Activated T-cell treated with anti-CD3 and anti-CD28 coated beads for 48 hours (primary cell): ENCODE measurements at places on chromosomes 7 and 10.

- DNase-seq: no peak
These were observed 30.0 kb downstream of the SFXN4 start for GRCh38 chr10:119135513-119135881.

GRCh38 chr10:76885816-76886215 lies 751.8 kb downstream of the KCNMA1 start:
- DNase-seq: no peak

GRCh38 chr10:96972264-96972663 lies 140.2 kb downstream of the LCOR start:
- no peak for DNase-seq

DNA sequence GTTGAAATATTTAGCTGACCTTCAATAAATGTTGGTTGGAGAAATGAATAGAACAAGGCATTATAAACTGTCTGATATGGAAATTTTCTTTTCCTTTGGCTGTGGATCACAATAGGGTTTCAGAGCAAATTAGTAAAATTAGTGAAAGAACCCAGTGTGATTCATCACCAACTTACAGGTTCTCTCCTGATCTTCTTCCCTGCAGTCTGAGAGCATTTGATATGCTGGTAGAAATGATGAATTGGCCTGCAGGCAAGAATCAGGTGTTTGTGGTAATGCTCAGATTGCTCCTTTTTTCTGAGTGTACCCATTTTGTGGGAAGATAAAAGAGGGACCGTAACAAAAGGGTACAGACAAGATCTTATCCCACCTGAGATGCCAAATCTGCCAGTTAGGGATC lies 51.9 kb downstream of the BTAF1 start:
- DNase-seq: no peak

- no peak for DNase-seq
These were observed 589.8 kb downstream of the DNAJB6 start for GRCh38 chr7:157926521-157927150.

DNA sequence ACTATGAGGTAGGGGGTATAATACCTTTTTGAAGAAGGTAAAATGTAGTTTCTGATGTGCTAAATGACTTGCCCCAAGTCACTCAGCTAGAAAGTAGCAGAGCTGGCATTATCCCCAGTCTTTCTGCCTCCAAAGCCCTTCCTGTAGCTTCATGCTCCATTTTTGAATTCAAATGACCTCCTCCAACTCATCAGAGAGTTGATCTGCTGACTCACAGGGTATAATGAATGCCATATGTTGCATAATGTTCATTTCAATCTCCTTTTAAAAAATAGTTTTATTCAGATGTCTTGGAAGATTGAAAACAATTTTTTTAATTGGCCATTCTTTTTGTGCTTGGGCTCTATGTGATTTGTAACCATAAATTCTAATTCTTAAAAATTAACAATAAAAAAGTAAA lies 272.8 kb upstream of the IMMP2L start:
- DNase-seq: no peak

DNA sequence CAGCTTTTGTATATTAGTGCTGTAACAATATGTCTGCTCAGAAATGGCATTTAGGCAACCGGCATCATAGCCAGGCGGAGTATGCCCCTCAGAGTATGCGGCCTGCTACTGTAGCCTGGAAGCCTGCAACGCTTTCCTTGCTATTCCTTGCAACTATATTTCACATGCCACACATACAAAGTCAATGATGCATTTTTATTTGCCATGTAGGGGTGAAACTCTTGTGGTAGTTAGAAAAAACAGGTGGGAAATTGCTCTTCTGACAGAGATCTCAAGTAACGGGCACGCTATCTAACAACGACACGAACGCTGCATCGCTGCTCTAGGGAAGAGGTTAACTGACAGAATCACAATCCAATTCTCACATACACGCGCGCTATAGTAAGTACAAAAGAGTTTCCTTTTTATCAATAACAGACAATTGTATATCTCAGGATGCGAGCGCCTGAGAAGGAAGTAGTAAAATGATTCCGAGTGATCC lies 5.9 kb downstream of the EBF3 start:
- DNase-seq: no peak

- no peak for DNase-seq
These were observed 4.7 kb downstream of the PPP1R9A start for GRCh38 chr7:94912085-94912484.

DNA sequence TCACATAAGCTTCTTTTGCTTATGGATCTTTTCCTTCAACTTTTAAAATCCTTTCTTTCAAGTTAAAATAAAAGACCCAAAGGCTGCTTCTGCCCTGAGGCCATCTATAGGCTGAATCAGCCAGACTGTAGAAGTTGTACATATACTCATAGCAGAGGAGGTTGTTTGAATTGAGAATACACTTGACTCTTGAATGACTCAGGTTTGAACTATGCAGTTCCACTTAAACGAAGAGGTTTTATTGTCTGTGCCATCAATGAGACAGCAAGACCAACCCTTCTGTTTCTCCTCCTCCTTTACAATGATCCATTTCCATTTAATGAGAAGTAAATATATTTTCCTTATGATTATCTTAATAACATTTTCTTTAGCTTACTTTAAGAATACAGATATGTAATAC lies 5.8 kb downstream of the ZNF365 start:
- DNase-seq: no peak

GRCh38 chr7:36070230-36070629 lies 82.8 kb upstream of the EEPD1 start:
- no peak for DNase-seq

GRCh38 chr7:46146454-46147255 lies 225.6 kb upstream of the IGFBP3 start:
- DNase-seq: no peak

DNA sequence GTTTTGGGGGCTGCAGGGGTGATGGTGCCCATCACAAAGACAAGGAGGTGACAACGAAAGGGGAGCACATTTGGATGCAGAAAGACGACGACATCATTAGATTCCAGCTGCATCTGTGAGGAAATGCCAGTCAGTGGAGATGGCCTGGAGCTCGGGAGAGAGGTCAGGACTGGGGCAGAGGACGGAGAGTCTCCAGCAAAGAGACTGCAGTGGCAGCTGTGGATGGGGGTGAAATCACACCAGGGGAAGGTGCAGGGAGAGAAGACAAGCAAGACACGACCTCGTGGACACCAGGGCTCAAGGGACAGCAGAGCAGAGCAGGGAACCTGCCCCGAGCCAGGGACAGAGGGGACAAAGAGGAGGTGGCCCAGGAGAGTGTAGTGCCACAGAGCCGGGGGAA lies 203.4 kb downstream of the PRPF18 start:
- no peak for DNase-seq

DNA sequence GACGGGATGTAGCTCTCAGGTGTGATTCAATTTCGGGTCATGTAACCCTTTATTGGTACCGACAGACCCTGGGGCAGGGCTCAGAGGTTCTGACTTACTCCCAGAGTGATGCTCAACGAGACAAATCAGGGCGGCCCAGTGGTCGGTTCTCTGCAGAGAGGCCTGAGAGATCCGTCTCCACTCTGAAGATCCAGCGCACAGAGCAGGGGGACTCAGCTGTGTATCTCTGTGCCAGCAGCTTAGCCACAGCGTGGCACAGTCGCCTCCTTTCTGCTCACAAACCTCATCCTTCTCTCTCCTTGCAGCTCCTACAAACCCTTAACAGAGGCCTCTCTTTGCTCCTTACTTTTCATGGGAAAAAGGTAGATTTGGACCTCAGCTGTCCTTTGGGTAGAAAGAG lies 197.5 kb upstream of the PRSS58 start:
- no peak for DNase-seq

DNA sequence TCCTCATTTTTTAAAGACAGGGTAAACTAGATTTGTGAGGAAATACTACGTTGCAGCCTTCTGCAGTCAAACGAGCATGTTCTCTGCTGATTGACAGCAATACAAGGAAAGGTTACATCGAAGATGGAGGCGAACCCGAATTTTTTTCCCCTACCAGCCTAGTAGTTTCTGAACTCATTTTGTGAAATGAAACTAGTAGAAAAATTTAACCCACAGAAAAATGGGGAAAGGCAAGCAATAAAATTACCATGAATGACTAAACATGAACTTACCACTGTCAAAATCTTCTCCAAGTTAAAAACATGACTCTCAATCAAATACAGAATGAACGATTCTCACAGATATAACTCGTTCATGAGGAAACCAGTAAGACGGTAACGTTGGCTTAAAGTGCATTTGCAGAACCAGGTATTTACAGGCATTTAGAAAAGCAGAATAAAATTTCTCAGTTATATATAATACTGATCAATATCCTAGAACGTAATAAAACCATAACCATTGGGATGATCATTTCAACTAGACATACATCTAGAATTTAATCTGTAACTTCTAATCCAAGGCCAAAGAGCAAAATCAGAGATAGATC lies 73.9 kb downstream of the CELF2 start:
- DNase-seq: no peak

DNA sequence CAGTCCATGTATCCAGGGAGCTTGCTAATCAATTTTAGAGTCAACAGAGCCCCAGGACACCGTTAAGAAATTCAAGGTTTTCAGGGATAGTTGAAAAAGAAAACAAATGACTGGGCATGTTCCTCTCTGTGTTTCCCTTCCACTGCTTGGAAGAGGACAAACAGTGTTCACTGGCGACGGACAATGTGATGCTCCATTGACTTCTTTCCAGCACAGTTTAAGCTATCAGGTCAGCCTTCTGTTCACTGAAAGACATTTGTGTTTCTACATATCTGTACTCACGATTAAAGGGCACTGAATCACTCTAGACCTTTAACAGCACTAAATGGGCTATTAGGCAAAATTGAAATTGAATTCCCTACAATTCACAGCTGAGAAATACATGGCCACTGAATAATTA lies 123.6 kb downstream of the RNLS start:
- no peak for DNase-seq

- DNase-seq: no peak
These were observed 41.2 kb downstream of the STK17A start for GRCh38 chr7:43624156-43624555.

DNA sequence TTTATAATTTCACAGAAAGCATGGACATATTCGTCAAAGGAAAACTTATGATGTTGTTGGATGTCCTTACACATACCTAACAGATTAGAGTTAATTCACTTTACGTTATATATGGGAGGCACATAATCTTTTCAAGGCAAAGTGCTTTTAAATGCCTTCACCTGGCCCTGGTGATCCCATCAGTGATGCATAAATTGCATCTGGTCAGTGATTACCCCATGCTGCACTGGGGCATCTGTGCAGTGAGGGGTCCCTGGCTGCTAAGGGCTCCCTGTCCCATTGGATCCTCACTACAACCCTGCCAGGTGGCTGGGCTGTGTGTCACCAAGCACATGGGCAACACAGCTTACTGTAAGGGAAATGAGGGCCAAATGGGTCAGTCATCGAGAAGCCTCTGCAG lies 441.1 kb downstream of the RPS24 start:
- DNase-seq: no peak

DNA sequence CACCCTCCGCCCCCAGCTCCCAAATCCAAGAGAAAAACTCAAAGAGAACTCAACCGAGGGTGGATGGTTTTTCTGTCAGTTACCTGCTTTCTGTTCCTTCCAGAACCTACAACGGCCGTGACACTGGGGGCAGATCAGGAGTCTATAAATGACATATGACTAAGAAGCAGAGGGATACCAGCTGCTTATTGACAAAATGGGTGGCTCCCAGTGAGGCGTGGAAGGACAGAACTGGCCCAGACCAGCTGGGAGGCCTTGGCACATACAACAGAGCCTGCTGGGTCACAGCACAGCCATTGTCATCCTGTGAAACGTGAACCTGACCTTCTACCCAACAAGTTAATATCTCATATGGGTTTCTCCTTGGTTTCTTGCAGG lies 84.3 kb upstream of the ADRB1 start:
- DNase-seq: no peak

GRCh38 chr10:3734111-3734510 lies 50.9 kb downstream of the KLF6 start:
- DNase-seq: no peak
